ENCODE measurements at places on chromosomes 7 and 10.

DNA sequence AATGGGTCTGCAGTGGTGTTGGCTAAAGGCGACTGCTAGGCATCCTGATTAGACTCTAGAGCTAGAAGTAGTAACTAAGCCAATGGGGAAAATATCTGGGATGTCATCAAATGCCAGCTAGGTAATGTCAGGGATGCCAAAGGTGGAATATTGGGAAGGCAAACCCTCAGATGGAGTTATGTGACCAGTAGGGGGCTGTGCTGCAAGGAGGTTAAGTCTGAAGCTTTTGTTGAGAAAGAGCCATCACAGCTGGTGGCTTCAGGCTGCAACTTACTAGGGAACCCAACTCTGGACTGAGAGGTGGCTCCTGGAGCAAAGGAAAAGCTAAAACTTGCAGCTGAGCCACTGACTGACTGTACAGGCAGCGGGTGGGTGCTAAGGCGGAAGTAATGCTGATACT is 576.9 kb upstream of the GHITM start:
- no peak for DNase-seq

DNA sequence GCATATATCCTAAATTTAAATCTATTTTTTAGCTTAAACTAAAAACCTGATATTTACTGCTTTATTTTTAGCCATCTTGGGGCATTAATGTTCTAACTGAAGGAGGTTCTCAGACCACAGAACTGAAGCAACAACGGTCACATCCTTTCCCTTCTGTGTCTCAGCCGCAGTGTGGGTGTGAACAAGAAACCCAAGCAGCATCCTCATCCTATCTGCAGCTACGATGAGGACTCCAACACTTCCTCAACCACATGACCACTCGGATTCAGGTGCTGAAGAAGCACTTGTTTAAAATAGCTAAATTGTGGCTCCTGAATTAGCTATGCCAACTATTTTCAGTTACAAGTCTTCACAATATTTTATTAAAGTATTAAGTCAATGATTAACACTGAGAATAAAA is 5.3 kb downstream of the ESYT2 start:
- DNase-seq, result no peak

GRCh38 chr7:130273081-130273932 is 6.6 kb downstream of the CPA2 start:
- no peak for DNase-seq

DNA sequence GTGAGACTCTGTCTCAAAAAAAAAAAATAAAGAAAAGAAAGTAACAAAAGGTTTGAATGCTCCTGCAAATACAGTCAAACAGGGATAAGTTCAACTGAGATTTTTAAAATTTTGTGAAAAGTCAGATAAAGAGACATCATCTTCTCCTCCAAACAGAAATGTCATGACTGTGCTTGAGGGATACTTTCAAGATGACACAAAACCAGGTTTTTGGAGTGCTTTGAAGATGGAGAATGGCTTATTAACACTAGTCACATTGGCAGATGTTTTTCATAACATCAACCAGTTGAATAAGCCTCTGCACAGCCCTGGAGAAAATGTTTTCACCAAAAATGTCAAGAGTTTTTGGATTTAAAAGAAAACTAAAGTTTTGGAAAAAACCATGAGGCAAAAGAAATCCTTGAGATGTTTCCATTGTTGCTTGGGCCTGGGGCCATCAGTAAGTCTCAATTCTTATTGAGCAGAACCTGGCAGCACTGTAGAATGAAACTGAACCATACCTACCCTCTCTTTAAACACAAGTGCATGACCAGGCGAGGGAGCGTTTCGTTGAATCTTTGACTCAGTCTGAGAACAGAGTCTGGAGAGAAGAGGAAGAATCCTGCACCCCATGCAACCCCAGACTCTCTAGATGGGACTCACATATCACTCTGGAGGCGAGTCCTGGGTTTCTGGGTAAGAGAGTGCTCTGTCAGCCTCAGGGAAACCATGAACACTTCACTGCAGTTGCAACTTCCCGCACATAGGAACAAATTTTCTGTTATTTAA is 37.4 kb upstream of the PRKCQ start:
- no peak for DNase-seq

Data from putamen (tissue), 1 donor.